CD4-positive, alpha-beta T cell treated with Interleukin-2 at 100 ng/mL for 4 hours (primary cell): ENCODE measurements at places on chromosomes 5 and 9.

GRCh38 chr9:36357639-36358038, 42.4 kb downstream of the RNF38 start:
- DNase-seq: no peak

- peak; percentile 93 for DNase-seq
Measured at GRCh38 chr5:147782110-147783028, at the start of gene JAKMIP2. Gene JAKMIP2 (minus strand): TSS chr5:147782728. CDS start chr5:147671806, 110,922 bp downstream.

DNA sequence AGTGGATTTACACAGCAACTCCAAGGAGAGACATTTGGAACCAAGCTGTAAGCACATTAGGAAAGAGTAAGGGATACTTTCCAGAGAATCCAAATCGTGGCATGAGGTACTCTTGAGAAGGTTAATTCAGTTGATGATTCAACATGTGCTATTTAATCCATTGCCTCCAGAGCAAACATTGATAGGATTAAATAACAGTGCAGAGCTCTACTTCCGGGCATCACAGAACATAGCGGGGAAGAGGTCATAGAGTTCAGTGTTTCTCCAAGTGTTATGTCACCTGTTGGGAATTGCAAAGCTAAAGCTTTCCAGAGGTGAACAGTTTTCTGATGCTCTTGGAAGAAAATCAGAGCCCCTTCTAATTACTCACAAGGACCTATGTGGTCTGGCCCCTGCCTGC, 127.5 kb downstream of the PPP2R2B start:
- no peak for DNase-seq

- no peak for DNase-seq
Measured at GRCh38 chr5:2142456-2142954, 259.8 kb upstream of the IRX4 start.

GRCh38 chr5:68337235-68337634, 121.7 kb downstream of the PIK3R1 start:
- no peak for DNase-seq

- peak; percentile 82 for DNase-seq
Measured at GRCh38 chr5:180071531-180072255, at the start of gene RNF130. Gene RNF130 (minus strand): TSS chr5:180071759. CDS start chr5:180071702, 57 bp downstream.

- DNase-seq: no peak
Measured at GRCh38 chr9:130352586-130353285, 87.2 kb downstream of the HMCN2 start.
